ENCODE measurements at places on chromosomes 12 and 14.

DNA sequence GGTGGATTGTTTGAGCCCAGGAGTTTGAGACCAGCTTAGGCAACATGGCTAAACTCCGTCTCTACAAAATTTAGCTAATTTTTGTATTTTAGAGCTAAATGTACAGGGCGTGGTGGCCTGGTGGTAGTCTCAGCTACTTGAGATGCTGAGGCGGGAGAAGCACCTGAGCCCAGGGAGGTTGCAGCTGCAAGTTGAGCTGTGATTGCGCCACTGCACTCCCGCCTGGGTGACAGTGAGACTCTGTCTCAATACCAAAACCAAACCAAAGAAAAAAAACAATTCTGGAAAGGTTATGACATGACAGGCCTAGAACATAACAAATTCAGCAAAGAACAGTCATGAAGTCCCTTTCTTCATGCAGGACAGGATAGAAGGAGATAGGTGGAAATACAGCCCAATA lies 25.7 kb downstream of the WDR89 start:
- no peak for DNase-seq

GRCh38 chr14:71733210-71733883 lies 198.9 kb upstream of the RGS6 start:
- DNase-seq = peak; percentile 63

DNA sequence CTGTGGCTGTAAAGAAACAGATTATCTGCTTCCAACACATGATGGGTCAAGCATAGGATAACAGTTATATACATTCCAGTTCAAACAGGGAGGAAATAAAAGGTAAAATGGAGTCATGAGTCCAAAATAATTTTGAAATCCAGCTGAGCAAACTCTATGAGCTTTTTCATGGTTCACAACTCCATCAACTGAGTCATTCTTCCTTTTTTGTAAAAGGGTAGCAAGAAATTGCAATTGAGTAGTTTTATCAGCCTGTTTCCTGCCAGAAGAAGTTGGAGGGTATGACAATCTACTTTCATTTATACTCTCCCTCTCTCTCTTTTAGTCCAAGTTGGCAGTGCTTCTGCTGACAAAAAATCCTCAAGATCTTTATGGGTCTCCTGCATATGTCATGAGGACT lies 95.6 kb downstream of the CPNE8 start:
- no peak for DNase-seq

DNA sequence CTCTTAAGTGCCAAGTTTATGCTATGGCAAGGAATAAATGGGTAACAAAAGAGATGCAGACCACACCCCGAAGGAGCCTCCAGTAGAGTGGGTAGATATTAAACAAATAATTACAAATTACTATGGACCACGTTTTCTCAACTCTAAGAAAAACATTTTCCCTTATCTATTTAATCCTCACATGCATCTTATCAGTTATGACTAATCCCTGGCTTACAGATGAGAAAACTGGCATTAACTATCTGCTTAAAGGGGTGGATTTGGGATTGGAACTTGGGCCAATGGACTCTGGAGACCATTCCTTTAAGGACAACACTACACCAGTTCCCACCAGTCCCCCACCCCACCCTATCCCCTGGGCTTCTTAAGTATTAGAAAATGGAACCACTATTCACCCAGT lies 26.3 kb downstream of the PPM1H start:
- DNase-seq = no peak

DNA sequence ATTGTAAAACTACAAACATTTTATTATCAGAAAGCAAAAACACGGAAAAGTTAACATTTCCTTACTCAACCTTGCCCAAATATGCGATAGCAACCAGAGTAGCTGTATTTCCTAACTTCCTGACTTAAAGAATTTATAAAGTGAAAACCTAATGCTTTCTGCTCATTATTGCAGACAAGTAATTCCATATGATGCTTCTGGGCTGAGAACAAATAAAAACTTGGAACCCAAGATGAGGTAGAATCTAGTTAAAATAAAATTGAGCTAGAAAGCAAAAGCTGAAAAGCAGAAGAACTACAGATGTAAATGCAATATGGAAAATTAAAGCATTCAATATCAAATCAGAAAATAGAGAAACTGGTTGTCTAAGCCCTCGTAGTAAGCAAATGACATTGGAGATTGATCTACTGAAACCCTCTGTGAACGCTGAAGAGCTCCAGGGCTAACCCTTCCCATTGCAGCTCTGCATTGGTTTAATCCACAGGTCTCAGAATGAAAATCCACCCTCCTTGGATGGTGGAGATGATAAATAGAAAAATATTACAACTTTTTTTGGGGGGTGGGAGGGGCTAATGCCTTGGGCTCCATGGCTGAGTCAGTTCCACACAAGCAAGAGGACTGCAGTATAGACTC lies 40.7 kb downstream of the CORO1C start:
- no peak for DNase-seq

- DNase-seq = no peak
These were observed 217.3 kb upstream of the EEA1 start for GRCh38 chr12:93146263-93146939.

DNA sequence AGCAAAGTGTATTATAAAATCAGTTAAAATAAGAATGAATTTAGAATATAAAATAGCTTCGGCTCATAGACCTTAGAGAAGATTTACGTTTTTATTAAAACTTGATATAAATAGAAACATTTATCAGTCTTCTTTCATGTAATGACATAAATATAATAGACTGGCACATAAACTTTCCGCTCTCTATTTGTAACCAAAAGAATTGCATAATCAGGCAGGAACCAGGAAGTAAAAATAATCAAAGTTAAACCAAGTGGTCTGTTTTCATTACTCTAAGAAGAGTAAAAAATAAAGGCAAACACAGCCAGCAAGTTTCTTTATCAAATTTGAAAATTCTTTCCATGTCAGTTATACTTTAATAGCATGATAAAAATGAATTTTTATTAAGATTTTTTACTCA lies 46.3 kb upstream of the ATP2A2 start:
- no peak for DNase-seq

GRCh38 chr12:48110691-48111311 lies 4.9 kb upstream of the SENP1 start:
- DNase-seq = no peak

DNA sequence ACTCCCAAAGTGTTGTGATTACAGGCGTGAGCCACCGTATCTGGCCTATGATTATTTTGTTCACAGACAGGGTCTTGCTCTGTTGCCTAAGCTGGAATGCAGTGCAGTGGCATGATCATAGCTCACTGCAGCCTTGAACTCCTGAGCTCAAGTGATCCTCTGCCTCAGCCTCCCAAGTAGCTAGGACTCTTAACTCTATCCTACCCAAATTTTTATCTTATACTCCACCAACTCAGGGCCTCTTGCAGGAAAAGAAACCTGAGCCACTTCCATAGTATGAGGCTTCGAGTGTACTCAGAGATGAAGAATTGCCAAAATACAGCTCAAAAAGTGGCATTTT lies 828 bp downstream of the MMAB start:
- DNase-seq = no peak

- no peak for DNase-seq
These were observed 1.9 kb downstream of the TMEM119 start for GRCh38 chr12:108595711-108596647.

DNA sequence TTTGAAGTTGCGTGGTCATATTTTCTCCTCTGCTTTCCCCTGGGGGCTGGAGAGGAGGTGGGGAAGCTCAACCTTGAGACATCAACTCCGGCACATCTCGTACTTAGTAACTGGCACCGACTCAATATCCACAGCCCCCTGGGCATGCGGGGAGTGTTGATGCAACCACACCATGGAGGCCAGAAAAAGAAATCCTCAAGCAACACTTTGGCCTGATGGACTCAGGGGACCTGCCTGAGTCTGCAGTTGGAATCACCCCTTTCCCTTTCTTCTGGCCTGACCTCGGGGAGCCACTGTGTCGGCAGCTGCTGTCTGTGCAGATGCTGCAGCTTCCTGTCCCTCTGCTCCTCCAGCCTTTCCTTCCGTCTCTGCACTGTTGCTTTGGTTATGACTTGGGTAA lies 11.4 kb upstream of the AACS start:
- no peak for DNase-seq

DNA sequence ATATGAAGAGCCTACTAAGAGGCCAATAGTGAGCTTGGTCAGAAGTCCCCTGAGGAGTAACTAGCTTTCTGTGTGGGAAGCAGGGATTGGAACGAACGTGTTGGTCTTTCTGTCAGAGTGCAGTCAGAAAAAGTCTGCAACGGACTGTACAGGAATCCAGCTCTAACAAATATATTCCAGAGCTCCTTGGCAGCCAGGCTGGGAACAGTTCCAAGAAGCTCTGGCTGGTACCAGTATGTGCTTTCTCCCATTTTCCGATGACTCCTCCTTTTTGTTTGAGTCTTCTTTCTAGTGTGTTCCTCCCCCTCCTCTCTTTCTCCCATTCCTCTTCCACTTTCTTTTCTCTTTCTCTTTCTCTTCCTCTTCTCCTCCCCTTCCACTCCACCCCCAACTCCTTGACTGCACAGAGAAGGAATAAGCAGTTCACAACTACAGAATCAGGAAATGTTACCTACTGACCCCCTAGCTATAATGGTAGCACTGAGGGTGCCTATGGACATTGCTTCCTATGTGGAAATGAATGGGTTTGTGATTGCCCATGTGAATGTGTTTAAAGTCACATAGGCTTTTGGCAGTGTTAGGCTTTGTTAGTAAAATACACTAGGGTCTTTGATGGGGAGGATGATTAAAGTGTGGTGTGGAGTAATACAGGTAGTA lies 59.9 kb downstream of the TTLL5 start:
- DNase-seq = no peak

- DNase-seq = no peak
These were observed 62.2 kb downstream of the TECPR2 start for GRCh38 chr14:102424923-102425322.

GRCh38 chr12:29278673-29279420 lies 102.1 kb downstream of the ERGIC2 start:
- DNase-seq = peak; percentile 26

GRCh38 chr14:56885825-56886224 lies 75.5 kb upstream of the OTX2 start:
- DNase-seq = no peak

- no peak for DNase-seq
These were observed 2.9 kb downstream of the PRMT5 start for GRCh38 chr14:22926316-22926715.

- DNase-seq = no peak
These were observed 279.7 kb upstream of the ATP2B1 start for GRCh38 chr12:89988188-89988915.

- DNase-seq = no peak
These were observed 178.1 kb downstream of the BCAT1 start for GRCh38 chr12:24770821-24771220.

GRCh38 chr14:75067212-75067611 lies 2.2 kb upstream of the ZC2HC1C start:
- no peak for DNase-seq

- no peak for DNase-seq
These were observed 4.7 kb upstream of the TUBA1C start for GRCh38 chr12:49260166-49260565.

DNA sequence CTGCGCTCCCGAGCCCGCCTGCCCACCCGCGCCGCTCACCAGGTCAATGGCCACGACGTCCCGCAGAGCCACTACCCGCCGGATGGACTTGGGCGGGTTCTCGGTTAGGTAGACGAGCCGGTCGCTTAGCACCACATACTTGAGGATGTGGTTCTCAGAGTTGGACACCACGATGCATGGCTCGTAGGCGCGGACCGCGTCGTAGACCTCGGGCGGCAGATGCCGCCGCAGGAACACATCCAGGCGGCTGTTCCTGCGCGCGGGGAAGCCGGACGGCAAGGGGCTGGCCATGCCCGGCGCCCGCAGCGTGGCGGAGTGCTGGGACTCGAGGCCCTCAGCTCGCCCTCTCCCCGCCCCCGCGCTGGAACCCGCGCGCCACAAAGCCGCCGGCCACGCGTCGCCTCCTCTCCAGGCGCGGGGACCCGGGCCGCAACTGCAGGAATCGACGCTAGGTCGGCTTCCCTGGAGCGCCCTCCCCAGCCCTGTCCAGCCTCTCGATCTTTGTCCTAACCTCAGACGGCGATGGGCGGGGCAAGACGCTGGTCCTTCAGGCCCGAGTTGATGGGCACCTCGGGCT lies at the start of gene C12orf56:
TSS of gene C12orf56 (minus strand) at position 484 of the 577 bp plus-strand sequence. CDS start at position 291, 193 bp downstream.
- peak; percentile 36 for DNase-seq

DNA sequence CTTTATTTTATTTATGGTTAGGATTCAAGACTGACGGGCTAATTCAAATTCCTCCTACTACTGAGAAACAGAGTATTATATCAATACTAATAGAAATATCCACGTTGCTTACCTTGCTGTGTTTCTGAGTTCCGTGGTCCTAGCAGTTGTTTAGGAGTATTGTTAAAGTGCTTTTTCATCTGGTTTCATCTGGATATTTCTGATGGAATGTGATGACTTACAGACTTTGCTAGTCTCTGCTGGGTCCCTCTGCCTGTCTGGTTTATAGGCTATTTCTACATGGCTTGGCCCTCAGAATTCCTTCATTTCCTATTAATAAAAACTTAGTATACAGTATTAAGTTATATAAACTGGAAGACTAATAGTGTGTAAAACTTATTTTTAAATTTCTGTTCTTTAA lies at the start of gene SMCO3:
TSS of gene SMCO3 (minus strand) at position 169 of the 400 bp plus-strand sequence. CDS start 7,502 bp downstream, outside the sequence.
- DNase-seq = no peak

DNA sequence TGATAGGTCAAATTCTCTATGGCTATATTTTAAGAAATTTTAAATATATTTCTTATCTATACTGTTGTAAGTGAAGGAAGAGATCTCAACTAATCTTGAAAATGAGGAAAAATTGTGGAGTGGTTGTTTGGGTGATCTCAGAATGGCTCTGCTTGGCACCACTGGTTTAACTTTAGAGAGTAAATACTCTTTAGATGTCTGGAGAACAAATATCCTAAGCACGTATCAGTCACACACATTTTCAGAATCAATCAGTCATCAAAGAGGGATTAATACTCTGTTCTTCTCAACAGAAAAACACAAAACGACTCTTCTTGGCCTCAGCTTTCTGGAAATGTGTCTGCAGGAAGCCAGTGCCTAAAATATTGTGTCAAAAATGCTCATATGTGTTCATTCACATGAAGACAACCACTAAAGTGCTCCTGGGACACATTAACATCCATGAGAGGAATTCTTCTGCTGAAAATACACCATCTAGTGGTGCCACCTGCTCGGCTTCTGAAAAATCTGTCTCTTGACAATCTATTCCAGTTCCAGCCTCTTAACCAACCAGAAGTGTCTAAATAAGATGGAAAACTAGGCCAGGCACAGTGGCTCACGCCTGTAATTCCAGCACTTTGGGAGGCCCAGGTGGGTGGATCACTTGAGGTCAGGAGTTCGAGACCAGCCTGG lies 81.1 kb upstream of the CCDC198 start:
- no peak for DNase-seq

- no peak for DNase-seq
These were observed 149.7 kb downstream of the AEBP2 start for GRCh38 chr12:19588951-19589350.

GRCh38 chr12:117733549-117733805 lies 235.3 kb downstream of the KSR2 start:
- no peak for DNase-seq

GRCh38 chr12:42385326-42385841 lies 59.4 kb downstream of the PPHLN1 start:
- DNase-seq = no peak

DNA sequence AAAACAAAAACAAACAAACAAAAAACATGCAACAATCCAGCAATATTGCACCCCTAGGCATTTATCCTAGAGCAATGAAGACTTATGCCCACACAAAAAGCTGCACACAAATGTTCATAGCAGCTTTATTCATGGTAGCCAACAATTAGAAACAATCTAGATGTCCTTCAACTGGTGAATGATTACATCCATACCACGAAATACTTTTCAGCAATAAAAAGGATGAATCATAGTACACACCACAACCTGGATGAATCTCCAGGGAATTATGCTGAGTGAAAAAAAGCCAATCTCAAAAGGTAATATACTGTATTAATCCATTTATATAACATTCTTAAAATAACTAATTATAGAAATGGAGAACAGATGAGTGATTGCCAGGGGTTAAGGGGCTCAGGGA lies 14.5 kb upstream of the GPR162 start:
- DNase-seq = no peak
